ENCODE measurements at places on chromosomes 4 and X. TPM values are rescaled to one million over a fixed set of nuclear protein-coding genes. Genes with fewer than 3 reads are reported as not detected.

Gene TMEM156
- 7.8 TPM for total RNA-seq

Gene MXD4
- total RNA-seq, result 44.2 TPM

- H3K27ac ChIP-seq, result no peak overlapping the region
- H3K4me3 ChIP-seq, result no peak overlapping the region
- peaks cover 3% of the 10 kb centered on the region for H3K27me3 ChIP-seq
- H3K4me1 ChIP-seq, result no peaks in the 10 kb centered on the region
- DNase-seq, result no peak
These were observed 156.9 kb downstream of the SLIT2 start for GRCh38 chr4:20408611-20409010.

DNA sequence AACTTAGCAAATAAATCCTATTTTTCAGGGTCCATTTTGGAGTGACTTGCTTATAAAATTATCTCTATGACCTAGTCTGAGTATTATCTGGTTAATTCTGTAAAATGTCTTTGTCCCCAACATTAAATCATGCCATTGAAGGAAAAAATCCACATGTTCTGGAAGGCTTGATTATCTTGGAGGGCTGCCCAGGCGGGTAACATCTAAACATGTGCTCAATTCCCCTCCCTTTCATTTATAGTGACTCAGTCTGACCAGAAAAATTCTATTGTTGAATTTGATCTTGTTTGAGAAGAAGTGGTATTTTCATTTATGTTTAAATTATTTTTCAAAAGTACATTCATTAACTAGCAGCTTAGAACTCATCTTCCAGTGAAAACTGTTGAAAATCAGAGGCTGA lies 55.4 kb upstream of the SLC10A7 start:
- no peaks in the 10 kb centered on the region for H3K36me3 ChIP-seq
- H3K27me3 ChIP-seq, result peaks cover 11% of the 10 kb centered on the region

- H3K4me3 ChIP-seq, result no peak within 1 kb of the TSS
- H3K4me1 ChIP-seq, result no peaks in the 10 kb centered on the region
- no peaks in the 10 kb centered on the region for H3K27me3 ChIP-seq
- DNase-seq, result no peak
- no peaks in the 10 kb centered on the region for H3K36me3 ChIP-seq
These were observed at the start of gene CHRNA9 for GRCh38 chr4:40334591-40335524. Gene CHRNA9, plus strand, starts transcription at chr4:40335333. Its CDS starts 135 bp downstream, at chr4:40335468.
